Caudate nucleus (tissue), 63 donors: ENCODE measurements at places on chromosomes 5 and 9.

DNA sequence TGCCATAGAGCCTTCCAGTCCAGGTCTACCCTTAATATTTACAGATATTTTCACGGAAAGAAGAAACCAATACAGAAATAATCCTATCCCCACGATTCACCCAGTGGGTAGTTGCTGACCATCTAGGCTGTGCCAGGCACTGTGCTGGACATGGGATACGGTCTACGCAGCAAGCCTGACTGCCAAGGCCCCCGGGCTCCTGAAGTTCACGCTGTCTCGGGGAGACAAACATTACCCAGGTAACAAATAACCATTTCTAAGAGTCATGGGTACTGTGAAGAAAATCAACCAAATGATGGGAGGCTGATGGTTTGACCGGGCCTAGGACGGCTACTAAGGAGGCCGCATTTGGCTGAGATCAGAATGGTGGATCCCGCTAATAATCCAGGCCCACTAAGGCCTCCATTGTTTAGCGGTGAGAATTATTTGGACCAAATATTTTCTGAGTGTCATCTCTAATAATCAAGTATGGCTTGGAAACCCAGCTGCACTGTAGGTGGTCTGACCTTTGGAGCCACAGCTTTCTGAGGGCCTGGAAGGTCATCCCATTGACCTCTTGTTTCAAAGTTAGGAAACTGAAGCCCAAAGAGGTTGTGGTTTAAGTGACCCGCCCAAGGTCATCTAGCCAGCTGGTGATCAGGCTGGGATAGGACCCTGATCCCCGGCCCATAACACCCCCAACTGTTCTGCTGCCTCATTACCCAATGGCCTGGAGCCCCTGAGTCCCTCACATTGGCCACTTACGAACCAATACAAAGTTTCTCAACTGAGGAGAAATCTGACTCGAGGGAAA, 82.4 kb downstream of the AK8 start:
- no peak for DNase-seq

DNA sequence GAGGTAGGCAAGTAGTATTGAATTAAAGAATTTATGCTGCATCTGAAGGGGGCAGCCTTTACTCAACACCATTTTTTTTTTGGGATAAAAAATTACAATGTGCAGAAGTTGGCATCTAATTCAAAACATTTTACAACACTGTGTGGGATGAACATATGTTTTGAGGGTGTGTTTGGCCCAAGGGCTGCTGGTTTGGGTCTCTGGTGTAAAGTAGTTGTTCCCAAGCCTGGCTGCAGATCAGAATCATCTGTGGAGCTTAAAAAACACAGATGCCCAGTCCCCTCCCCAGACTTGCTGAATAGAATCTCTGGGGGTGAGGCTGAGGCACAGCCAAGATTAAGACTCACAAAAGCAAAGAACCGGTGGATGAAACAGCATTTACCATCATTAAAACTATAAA, 33.0 kb upstream of the PDZD2 start:
- DNase-seq: no peak

GRCh38 chr5:36521838-36522745, 84.3 kb upstream of the SLC1A3 start:
- DNase-seq: no peak

- DNase-seq: no peak
Measured at GRCh38 chr9:87116492-87116891, 169.2 kb upstream of the GAS1 start.

GRCh38 chr5:135476615-135477581, 24.7 kb upstream of the TIFAB start:
- no peak for DNase-seq

- DNase-seq: no peak
Measured at GRCh38 chr5:14753947-14754346, 89.4 kb downstream of the OTULIN start.

DNA sequence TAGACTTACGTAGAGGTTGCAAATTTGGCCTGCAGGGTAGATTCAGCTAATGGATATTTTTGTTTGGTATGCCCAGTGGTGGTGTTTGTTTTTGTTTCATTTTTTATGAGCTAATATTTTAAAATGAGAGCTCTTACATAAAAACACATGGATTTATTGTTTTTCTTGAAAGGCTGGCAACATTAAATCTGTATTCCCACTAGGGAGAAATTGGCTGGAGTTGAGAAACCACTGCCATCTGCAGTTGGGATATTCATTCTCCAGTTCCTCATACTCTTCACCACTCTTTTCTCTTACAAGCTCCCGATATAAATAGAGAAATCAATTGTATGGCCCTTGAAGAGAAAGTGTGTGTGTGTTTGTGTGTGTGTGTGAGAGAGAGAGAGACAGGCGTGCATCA, 143.3 kb downstream of the ALDH1A1 start:
- no peak for DNase-seq

GRCh38 chr9:107784235-107784958, 294.8 kb upstream of the KLF4 start:
- no peak for DNase-seq

- DNase-seq: no peak
Measured at GRCh38 chr9:14437354-14438231, 123.7 kb upstream of the NFIB start.

DNA sequence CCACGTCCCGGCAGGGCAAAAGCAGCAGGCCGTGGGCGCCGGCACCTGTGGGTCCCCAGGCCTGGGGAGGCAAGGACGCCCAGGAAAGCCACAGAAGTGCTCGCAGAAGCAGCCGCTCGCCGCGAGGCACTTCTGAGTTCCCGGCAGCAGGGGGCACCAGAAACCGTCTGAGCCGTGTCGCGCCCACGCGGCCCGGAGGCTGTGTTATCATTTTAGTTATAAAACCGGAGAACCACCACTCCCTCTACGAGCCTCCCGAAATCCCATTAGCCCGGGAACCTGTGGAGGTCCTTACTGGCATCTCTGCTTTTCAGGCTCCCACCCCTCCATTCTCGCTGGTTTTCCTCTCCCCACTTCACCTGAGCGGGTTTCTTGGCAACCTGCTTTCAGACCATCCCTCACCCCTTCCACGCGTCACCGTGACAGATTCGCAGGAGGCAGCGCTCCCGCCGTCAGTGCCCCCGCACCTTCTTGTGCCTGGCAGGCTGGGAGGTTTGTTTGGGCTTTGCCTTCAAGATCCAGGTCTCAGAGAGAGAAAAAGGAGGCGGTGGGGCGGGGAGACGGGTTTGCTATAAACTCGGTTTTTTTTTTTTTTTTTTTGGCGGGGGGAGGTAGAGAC, 2.3 kb downstream of the GDNF start:
- DNase-seq: peak; percentile 78

GRCh38 chr5:171721464-171721863, 64.2 kb upstream of the SMIM23 start:
- no peak for DNase-seq

GRCh38 chr5:96785326-96786109, 22.2 kb downstream of the ERAP1 start:
- no peak for DNase-seq

- DNase-seq: no peak
Measured at GRCh38 chr9:26954050-26954508, 2.1 kb upstream of the IFT74 start.

DNA sequence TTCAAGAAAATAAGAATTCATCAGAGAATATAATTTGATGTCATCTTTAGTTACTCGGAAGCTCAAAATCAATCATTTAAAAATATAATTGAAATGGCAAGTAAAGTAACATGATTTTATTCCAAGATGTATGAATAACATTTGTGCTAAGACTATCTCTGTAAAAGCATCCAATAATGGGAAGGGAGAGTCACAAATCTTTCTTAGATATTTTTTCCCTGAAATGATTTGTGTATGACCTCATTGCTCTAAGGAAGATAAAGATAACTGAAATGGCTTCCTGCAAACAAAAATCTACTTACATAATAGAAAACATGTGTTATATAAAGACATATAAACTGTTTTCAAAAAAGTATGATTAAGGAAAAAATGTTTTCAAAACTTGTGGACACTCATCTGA, 97.4 kb upstream of the FGF10 start:
- no peak for DNase-seq

- DNase-seq: no peak
Measured at GRCh38 chr9:28197653-28198052, 624.4 kb upstream of the C9orf72 start.

- DNase-seq: no peak
Measured at GRCh38 chr9:90872835-90873294, 71.2 kb downstream of the SYK start.

- no peak for DNase-seq
Measured at GRCh38 chr5:69312459-69313160, 20.0 kb downstream of the CCDC125 start.

DNA sequence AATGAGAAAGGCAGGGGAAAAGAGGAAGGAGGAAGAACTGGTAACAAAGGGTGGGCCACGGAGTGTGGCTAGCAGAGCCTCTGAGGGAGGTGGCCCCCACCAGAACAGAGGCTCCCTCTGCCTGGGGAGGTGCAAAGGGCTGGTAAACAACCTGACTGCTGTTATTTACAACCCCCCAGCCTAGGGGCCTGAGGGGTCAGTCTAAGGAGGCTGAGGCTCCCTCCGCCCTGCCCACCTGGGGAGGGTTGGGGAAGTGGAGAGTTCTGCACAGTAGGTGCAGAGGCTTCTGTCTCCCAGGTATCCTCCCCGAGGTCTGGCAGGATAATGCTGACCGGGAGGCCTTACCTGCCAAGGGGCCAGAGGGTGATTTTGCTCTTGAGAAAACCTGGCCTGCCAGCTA, 35.6 kb upstream of the SMU1 start:
- DNase-seq: no peak

GRCh38 chr5:126521130-126521529, 73.9 kb downstream of the ALDH7A1 start:
- no peak for DNase-seq

DNA sequence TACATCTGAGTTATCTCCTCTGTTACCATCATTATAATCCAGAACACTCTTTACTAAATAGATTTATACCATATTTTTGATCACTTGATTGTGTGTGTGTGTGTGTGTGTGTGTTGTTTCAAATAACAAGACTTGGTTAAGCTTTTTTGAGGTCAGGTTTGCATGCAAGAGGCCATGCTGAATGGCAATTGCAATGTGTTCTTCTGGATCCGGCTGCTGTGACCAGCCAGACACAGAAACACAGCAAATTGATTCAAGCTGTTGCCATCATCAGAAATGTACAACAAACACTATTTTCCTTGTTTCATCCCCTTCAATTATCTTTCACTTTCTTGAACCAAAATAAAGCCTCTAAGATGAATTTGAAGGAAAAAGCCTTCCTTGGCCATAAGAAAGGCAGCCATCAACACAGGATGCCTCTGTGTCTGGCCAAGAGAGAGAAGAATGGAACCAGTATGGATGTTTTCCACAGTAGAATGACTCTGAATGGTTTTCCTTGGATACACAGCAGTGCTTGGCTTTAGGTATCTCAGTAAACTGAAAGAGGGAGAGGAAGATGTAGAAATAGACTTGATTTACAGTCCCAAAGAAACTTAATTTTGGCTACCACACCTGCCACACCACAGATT, 53.9 kb downstream of the DPYSL3 start:
- DNase-seq: no peak

DNA sequence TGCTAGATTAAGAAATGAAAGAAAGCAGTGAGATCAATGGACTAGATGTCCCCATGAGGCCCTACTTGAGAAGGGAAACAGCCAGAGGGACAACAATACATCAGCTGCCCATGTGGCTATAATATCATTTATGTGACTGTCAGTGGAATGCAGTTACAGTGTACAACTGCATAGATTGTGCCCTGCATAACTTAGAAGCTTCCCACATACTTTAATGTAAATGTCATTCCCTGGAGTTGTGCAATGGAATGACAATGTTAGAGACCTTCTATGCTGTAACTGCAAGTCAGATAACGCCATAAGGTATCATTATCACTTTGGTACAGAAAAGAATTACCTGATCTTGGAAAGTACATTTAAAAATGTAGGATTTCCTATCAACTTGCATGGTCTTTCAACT, 67.4 kb downstream of the FBN2 start:
- no peak for DNase-seq

- no peak for DNase-seq
Measured at GRCh38 chr5:66634601-66635000, 38.4 kb downstream of the MAST4 start.

- no peak for DNase-seq
Measured at GRCh38 chr5:146368137-146368536, 29.5 kb downstream of the POU4F3 start.

- no peak for DNase-seq
Measured at GRCh38 chr5:102975457-102976182, 144.3 kb downstream of the GIN1 start.

DNA sequence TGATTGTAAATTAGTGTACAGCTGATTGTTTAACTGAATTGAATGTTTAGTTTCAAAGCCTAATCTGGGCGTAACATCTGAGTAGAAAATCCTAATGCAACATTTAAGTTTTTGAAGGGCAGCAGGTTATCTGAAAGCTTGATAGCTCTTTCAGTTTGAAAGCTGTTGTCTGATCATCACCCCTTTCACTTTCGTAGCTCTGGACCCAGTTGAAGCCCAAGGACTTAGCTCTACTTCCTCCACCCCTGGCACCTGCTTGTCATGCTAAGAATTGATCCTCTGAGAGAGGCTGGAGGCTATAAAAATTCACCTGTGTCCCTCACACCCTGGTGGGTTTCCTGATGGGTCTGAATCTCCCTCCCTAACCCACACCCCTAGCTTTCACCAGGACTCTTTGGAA, 86.0 kb downstream of the ZFAND5 start:
- no peak for DNase-seq

DNA sequence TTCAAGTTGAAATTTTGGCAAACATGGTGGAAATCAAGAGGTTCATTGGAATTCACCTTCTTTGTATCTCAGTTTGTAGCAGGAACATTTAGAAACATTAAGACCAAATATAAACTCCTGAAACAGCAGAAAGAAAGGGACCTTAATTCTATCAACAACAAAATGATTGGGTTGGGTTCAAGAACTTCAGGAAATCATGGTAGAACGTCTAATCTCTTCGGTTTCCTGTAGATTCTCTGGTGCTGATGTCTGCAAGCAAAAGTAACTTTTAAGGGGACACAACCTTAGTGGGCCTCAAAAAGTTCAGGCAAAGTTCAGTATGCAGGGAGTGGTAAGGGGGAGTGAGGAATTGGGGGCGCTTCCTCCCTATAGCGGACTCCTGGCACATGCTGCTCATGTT, 3.4 kb downstream of the IL33 start:
- no peak for DNase-seq

DNA sequence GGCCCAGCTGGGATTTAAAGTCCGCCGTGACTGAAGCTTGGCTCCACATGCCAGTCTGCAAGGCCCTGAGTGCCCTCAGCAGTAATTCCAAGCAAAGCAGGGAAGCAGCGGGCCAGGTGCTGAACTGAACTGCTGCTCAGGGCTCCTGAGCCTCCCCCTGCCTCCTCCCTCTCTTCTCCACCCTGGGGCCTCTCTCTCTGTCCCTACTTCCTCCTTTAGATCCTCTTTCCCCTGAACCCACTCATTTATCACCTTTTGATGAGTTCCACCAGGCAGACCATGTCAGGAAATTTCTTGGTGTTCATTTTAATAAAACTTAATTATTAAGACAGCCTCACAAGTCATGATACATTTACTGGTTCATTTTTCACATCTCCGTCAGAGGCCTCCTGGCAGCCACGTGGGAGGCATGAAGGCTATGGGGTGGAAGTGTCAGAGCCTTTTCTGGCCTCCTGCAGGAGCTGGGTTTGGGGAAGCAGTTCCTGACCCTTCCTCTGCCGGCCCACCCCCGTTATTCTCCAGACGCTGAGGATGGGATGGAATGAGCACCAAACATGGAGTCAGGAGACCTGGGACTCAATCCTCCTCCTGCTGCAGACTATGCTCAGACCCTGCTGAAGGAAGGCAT, 32.2 kb upstream of the KCNIP1 start:
- DNase-seq: no peak

GRCh38 chr9:69715825-69716224, 43.7 kb upstream of the APBA1 start:
- DNase-seq: no peak

- DNase-seq: no peak
Measured at GRCh38 chr5:988322-988721, 20.3 kb upstream of the NKD2 start.
